BJ (cell line): ENCODE measurements at places on chromosomes 13 and 19.

- no peak for DNase-seq
These were observed 101.1 kb downstream of the EDNRB start for GRCh38 chr13:77817521-77817920.

- no peak for DNase-seq
These were observed 19.7 kb upstream of the SYCN start for GRCh38 chr19:39223703-39224279.

DNA sequence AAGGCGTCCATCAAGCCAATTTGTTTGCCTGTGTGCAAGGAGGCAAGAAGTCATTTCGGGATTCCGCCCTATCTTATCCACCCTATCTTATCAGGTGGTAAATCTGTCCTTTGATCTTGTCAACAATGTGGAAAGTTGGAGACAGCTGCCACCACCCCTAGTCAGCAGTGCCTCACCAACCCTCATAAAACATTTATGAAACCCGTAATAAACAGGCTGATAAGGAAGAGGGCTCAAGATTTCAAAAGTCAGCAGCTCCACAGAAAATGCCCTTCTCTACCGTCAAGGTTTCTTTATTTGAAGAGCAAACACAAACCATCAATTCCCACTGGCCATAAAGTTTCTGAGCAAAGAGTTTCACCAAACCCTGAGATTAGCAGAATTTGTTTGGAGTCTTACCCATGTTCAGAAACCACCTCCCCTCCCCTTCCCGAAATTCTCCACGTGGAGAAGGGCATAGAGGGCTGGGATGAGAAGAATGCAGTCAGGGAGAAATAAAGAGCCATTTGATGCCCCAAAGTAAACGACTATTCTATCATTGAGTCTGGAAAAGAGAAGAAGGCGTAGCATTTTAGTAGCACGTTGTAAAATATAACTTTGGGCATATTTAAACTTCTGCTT lies 196.0 kb upstream of the GPR12 start:
- no peak for DNase-seq

DNA sequence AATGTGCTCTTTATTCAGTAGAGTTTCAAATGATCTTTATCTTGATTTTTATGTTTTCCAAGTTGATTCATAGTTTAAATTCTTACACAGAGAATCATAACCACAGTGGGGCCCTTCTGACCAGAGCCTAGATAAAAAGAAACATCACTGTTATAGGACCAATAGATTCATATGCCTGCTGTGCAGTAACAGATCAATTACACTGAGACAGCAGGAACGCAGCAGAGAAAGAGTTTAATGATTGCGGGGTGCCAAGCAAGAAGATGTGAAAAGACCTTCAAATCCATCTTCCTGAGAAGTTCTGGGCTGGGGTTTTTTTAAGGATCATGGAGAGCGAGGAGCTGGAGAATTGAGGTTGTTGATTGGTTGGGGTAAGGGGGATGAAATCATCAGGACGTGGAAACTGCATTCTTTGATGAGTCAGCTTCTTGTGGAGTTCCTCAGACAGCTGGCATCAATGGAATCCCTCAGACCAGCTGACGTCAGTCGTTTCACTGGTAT lies 346.6 kb downstream of the TBC1D4 start:
- peak; percentile 58 for DNase-seq

- no peak for DNase-seq
These were observed 5.8 kb upstream of the TMC4 start for GRCh38 chr19:54178581-54179261.

- DNase-seq = no peak
These were observed 186.7 kb downstream of the STK24 start for GRCh38 chr13:98390086-98390715.
